Endothelial cell of umbilical vein (primary cell): ENCODE measurements at places on chromosomes 16 and 17.

DNA sequence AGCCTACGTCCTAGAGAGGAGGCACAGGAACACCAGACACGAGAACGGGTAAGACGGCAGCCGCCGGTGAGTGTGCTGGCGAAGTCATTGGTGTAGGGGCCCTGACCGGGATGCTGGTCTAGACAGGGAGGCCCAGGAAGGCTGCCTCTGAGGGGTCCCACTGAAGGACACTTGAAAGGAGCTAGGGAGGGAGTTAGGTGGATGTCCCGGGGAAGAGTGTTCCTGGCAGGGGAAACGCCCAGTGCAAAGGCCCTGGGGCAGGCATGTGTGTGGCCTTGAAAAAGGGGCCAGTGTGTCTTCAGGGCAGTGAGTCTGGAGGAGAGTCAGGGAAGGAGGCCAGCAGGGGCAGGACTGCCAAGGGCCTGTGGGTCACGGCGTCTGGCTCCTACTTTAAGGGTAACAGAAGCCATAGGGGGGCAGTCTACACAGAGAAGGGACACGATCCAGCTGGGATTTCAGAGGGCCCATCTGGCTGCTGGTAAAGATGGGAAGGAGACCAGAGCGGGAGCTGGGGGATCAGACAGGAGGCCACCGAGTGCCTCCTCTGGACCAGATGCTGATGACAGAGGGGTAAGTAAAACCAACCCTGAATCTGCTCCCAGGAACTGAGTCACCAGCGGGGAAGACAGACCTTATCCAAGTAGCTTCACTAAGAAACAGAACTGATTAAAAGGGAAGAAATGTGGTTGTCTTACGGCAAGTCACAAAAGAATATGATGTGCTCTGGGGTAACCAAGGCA, 115.9 kb downstream of the LITAF start:
- H3K4me1 ChIP-seq: no peaks in the 10 kb centered on the region
- no peaks in the 10 kb centered on the region for H3K36me3 ChIP-seq
- H3K27ac ChIP-seq: no peak overlapping the region
- no peaks in the 10 kb centered on the region for H3K27me3 ChIP-seq
- no peak overlapping the region for H3K4me3 ChIP-seq
- DNase-seq: no peak

DNA sequence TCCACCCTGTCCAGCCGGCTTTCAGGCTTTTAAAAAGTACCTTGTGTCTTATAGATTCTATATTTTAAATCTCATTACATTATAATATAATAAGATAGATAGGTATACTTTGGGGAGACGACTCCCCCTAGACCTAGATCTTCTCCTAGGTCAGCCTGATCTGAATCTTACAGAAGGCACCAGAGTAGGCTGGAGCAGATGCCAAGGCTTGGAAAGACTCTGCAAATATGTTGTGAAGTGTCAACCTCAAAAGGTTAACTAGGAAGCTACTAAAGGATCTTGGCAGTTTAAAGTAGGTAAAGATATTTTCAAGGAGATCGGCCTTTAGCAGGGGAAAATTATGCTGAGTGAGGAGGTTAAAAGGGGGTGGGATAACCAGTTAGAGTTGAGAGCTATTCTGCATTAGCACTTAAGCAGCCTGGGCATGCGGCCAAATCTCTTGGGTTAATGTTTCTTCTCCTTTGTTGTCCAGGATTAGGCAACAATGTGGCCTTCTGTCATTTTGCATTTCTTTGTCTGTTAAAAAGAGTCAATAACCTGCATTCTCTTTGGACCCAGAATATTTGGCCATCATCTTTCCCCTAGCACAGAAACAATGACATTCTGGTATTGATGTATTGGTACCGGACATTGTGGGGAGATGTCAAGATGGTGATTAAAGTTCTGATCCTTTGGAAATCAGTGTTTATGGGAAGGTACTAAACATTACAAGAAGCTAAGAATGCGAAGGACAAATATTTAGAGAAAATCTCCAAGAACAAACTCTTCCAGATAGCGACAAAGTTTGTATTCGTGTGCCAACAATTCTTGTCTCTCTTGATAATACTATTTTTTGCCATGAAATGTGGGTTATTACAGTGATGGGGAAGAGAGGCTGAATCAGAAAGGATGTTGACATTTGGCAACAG, 51.2 kb upstream of the DHX40 start:
- H3K27me3 ChIP-seq: no peaks in the 10 kb centered on the region
- no peak overlapping the region for H3K4me3 ChIP-seq
- H3K36me3 ChIP-seq: no peaks in the 10 kb centered on the region
- DNase-seq: peak; percentile 74
- no peaks in the 10 kb centered on the region for H3K4me1 ChIP-seq
- H3K27ac ChIP-seq: no peak overlapping the region

- no peak overlapping the region for H3K27ac ChIP-seq
- DNase-seq: no peak
- no peaks in the 10 kb centered on the region for H3K27me3 ChIP-seq
- H3K4me1 ChIP-seq: no peaks in the 10 kb centered on the region
These were observed 936.1 kb upstream of the SOX9 start for GRCh38 chr17:71184716-71185115.

DNA sequence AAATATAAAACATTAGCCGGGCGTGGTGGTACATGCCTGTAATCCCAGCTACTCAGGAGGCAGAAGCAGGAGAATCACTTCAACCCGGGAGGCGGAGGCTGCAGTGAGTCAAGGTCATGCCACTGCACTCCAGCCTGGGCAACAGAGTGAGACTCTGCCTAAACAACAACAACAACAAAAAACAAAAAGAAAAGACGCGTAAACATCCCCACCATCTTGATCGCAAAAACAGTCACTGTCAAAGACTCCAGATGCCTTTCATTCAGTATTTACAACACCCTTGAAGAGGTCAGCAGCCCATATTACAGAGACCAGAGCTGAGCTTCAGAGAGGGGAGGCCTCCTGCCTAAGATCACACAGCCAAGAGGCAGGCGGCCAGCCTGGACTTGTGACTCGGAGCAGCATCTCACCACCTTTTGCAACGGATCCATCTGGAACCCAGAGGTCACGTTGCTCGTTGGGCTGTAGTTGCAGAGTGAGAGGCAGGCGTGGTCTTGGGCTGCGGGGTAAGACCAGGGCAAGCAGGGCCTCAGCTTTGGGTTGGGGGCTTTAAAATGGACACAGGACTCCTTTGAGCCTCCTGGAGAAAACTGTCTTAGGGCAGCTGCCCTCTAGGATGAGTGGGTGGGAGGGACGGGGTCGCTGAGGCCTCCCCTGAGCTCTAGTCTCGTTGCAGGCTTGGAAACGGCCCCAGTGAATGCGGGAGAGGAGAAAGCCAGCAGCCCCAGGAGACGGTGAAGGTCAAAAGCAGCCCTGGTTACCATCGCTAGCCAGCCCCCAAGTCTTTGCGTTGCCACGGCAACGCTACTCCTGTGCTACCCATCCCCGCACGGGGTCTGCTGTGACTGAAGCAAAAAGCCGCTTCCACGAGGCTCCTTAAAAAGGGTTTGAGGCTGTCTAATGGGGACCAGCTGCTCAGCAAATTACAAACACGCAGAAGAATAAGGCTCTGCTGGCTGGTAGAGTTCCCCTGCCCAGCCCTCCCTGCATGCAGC, 26.1 kb downstream of the LGALS3BP start:
- H3K27ac ChIP-seq: no peak overlapping the region
- DNase-seq: no peak
- H3K4me1 ChIP-seq: no peaks in the 10 kb centered on the region
- no peaks in the 10 kb centered on the region for H3K27me3 ChIP-seq

DNA sequence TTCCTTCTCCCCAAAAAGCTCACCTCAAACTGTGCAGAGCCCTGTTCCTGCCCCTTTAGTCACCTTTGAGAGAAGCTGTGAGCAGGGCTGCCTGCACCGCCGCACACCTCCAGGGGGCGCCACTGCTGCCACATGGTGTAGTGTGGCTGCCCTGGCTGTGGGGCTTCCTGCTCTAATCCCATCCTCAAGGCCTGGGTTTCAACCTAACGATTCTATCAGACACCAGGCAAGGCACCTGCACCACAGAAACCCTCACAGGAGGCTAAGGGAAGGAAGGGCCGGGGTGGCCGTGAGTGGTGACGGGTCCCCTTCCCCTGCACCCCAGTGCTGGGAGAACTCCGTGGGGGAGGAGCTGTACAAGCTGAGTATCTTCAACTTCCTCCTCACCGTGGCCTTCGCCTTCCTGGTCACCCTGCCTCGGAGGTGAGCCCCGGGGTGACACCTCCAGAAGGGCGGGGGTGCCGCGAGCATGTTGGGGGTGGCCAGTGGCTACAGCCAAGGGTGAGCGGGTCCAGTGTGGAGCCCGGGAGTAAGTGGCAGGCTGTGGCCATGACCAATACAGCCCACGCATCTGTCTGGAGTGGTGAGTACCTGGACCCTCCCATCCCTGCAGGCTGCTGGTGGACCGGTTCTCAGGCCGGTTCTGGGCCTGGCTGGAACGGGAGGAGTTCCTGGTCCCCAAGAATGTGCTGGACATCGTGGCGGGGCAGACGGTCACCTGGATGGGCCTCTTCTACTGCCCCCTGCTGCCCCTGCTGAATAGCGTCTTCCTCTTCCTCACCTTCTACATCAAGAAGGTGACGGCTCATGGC, 7.0 kb downstream of the TMC8 start:
- no peak overlapping the region for H3K27ac ChIP-seq
- H3K36me3 ChIP-seq: no peaks in the 10 kb centered on the region
- H3K27me3 ChIP-seq: no peaks in the 10 kb centered on the region
- no peak overlapping the region for H3K4me3 ChIP-seq
